Psoas muscle (tissue), 8 donors: ENCODE measurements at places on chromosomes 3 and 15. TPM values are rescaled to one million over a fixed set of nuclear protein-coding genes. Genes with fewer than 3 reads are reported as not detected.

- no peak for DNase-seq
Observed at GRCh38 chr3:151733613-151734012, at the start of gene AADACL2. AADACL2 (plus strand) TSS chr3:151733927; CDS start chr3:151734036, 109 bp downstream.

KLHL6 gene
- polyA plus RNA-seq: 0.13 TPM

GRCh38 chr15:100728371-100729201 is 126.2 kb downstream of the ASB7 start:
- no peak for DNase-seq

MYH15 gene
- polyA plus RNA-seq: 0.06 TPM

FAM131A gene
- polyA plus RNA-seq: 12.9 TPM

GRCh38 chr3:130379274-130379673 is 33.8 kb downstream of the COL6A5 start:
- no peak for DNase-seq

GRCh38 chr15:51263116-51263515 is 75.3 kb downstream of the CYP19A1 start:
- DNase-seq: no peak

- DNase-seq: no peak
Observed at GRCh38 chr3:8816106-8816505, 46.7 kb upstream of the OXTR start.

GRCh38 chr15:27899583-27900285 is 199.4 kb downstream of the OCA2 start:
- no peak for DNase-seq

GRCh38 chr3:65597226-65597951 is 441.3 kb downstream of the MAGI1 start:
- peak; percentile 48 for DNase-seq

DNA sequence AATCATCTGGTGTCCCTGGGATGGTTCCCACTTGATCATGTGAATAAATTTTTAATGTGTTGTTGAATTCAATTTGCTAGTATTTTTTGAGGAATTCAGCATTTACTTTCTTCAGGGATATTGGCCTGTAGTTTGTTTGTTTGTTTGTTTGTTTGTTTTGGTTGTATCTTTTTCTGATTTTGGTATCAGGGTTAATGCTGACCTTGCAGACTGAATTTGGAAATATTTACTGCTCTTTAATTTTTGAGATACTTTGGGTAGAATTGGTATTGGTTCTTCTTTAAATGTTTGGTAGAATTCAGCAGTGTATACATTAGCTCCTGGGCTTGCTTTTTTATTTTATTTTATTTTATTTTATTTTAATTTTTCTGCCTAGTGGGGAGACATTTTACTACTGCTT is 803.7 kb downstream of the NAALADL2 start:
- DNase-seq: no peak
